H1 (cell line): ENCODE measurements at places on chromosomes 12 and 14. TPM values are rescaled to one million over a fixed set of nuclear protein-coding genes. Genes with fewer than 3 reads are reported as not detected.
A peak's percentile ranks its signal among the peaks of the same experiment; 100 is the strongest.

- peak; percentile 1 for DNase-seq
- H3K27ac ChIP-seq = no peak overlapping the region
- H3K27me3 ChIP-seq = no peaks in the 10 kb centered on the region
- H3K4me3 ChIP-seq = no peak overlapping the region
Observed at GRCh38 chr14:95353664-95354063, 34.0 kb upstream of the CLMN start.

- H3K27me3 ChIP-seq = no peaks in the 10 kb centered on the region
- no peak for DNase-seq
- no peak overlapping the region for H3K4me3 ChIP-seq
- no peak overlapping the region for H3K27ac ChIP-seq
- H3K4me1 ChIP-seq = no peaks in the 10 kb centered on the region
Observed at GRCh38 chr14:54538055-54538454, 28.3 kb downstream of the CGRRF1 start.

DNA sequence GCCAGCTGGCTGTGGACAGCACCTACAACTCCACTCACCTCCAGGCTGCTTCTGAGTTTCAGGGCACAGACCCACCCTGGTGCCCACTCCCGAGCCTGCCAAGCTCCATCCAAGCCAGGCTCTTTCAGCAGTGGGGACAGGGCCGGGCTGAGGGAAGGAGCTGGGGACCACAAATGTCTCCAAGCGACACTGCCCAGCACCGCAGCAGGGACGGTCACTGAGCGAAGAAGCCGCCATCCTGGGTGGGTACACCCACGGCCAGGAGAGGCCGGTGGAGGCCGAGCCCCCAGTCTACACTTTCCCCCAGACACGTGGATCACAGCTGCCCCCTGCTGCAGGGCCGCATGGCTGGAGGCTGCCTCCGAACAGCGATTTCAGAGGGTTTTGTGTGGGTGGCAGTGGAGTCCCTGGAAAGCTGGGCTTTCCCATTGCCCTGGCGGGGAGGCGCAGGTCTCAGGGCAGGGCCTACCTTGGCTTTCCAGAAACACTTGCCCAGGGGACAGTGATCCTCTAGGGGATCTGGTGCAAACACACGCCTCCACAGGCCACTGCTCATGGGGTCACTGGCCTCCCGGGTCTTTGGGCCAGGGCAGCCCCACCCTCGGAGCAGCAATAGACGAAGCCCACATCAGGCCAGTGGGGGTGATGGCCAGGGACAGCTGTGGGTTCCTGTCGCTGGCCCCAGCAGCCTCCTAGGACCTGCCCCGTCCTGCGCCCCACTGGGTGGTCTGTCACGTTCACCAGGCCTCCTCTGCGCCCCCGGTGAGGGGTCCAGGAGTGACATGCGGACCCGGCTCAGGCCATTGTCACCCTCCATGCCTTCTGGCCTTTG is 1.2 kb upstream of the GPR132 start:
- H3K4me3 ChIP-seq = no peak overlapping the region
- DNase-seq = no peak
- H3K27ac ChIP-seq = no peak overlapping the region
- no peaks in the 10 kb centered on the region; the same call in 1 of the 2 replicates for H3K4me1 ChIP-seq
- no peaks in the 10 kb centered on the region for H3K36me3 ChIP-seq
- H3K27me3 ChIP-seq = no peaks in the 10 kb centered on the region

- no peak overlapping the region for H3K27ac ChIP-seq
- H3K4me1 ChIP-seq = no peaks in the 10 kb centered on the region
- no peak for DNase-seq
- no peak overlapping the region for H3K4me3 ChIP-seq
- H3K36me3 ChIP-seq = no peaks in the 10 kb centered on the region
Observed at GRCh38 chr14:101005447-101005846, 101.9 kb upstream of the RTL1 start.

DNA sequence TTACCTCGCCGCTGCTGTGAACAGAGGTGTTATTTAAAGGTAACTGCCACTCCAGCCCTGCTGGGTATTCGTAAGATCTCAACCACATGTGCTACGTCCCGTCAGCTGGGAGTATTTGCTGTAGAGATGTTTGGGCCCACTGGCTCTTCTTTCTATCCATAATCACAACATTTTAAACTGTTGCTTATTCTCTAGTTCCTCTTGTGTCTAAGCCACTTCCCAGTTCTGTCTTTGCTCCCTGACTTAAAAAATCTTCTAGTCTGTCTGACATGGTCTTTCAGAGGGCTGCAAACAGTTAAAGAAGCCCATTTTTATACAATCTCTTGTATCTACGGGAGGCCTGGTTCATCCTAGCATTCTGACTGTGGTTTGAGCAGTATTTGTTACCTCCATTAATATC is 33.2 kb upstream of the HELB start:
- no peaks in the 10 kb centered on the region for H3K36me3 ChIP-seq
- H3K4me3 ChIP-seq = no peak overlapping the region
- no peaks in the 10 kb centered on the region for H3K27me3 ChIP-seq
- H3K27ac ChIP-seq = no peak overlapping the region
- H3K4me1 ChIP-seq = peaks cover 4% of the 10 kb centered on the region; the same call in 1 of the 2 replicates

DNA sequence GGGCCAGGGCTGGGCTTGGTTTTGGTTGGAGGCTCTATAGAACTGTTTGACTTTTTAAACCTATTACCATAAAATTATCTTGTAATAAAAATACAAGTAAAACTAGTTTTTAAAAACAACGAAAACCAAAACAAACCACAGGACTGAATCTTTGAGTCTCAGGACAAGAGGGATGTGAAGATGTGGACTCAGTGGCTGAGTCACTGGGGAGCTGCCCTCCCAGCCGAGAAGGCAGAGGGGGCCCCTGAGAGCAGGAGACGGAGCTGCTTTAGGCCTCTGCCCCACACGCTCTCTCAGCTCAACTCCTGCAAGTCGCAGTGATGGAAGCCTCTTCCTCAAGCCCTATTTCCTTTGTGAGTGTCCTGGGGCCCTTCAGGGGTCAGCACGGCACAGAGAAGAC is 59.0 kb downstream of the CDC42BPB start:
- DNase-seq = no peak
- no peak overlapping the region for H3K27ac ChIP-seq
- H3K36me3 ChIP-seq = peaks cover 28% of the 10 kb centered on the region
- H3K27me3 ChIP-seq = no peaks in the 10 kb centered on the region
- H3K4me3 ChIP-seq = no peak overlapping the region

- no peaks in the 10 kb centered on the region for H3K4me1 ChIP-seq
- no peaks in the 10 kb centered on the region for H3K36me3 ChIP-seq
- H3K27ac ChIP-seq = no peak overlapping the region
- H3K4me3 ChIP-seq = no peak overlapping the region
Observed at GRCh38 chr12:54050482-54050810, 3.2 kb upstream of the HOXC4 start.

DNA sequence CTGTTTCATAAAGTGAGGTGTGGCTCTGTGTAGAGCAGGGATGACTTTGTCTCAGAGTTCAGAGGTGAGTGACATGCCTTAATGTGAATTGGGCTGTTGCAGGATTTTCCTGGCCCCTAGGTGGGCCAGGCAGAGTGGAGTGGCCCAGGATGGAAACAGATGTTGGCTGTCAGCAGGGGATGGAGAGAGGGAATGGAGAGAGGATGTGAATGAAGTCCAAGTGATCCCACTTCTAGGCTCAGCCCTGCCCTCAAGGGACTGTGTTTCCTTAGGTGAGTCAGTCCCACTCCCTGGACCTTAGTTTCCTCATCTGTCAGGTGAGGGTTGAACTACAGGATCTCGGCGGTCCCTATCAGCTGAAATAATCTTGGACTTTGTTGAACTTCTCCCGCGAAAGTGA is 7.5 kb downstream of the GALNT16 start:
- H3K4me1 ChIP-seq = no peaks in the 10 kb centered on the region
- no peaks in the 10 kb centered on the region; the same call in 1 of the 2 replicates for H3K36me3 ChIP-seq
- no peak overlapping the region for H3K4me3 ChIP-seq

Gene SPPL3
- 43.5 and 48.4 TPM in 2 replicates for total RNA-seq

Gene WASHC3
- 5.4 and 7.4 TPM in 2 replicates for total RNA-seq

Gene CCDC60
- total RNA-seq = 0.78 TPM in 1 of 2 replicates, not detected in the other

Gene NPFF
- total RNA-seq = 0.80 TPM in 1 of 2 replicates, not detected in the other

Gene TAS2R9
- not detected in 2 replicates for total RNA-seq

Gene KSR2
- 2.1 and 2.2 TPM in 2 replicates for total RNA-seq
